ENCODE measurements at places on chromosomes 16 and 17.

GRCh38 chr17:4375039-4375748 lies 8.7 kb upstream of the UBE2G1 start:
- no peak for DNase-seq

GRCh38 chr16:65524997-65525396 lies 403.1 kb upstream of the CDH11 start:
- DNase-seq: no peak

DNA sequence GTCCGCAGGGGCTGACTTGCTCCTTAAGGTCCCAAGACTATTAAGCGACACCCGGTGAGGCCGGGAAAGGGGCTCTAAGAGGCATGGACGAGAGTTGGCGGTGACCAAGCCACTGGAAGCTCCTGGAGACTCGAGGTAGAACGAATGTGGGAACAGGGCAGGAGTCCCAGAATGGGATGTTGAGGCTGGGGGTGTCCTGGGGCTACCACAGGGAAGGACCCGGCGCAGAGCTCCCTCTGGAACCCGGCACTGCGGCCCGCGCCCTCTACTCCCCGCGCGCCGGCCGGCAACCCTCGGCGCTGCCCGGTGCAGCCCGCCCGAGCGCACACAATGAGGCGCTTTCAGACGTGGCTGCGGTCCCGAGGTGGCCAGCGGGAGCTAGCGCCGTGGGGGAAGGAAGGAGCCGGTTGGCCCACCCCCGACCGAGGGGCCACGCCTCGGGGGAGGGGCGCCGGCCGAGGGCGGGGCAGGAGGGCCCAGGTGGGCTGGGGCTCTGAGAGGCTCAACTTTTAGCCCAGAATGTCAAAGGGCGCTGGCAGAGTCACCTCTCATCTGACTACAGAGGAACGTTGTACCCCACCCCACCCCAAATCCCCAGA lies at the start of gene CHST6:
TSS of gene CHST6 (minus strand) at position 366 of the 599 bp plus-strand sequence. CDS start 15,613 bp downstream, outside the sequence.
- DNase-seq: no peak

- DNase-seq: no peak
These were observed 611 bp upstream of the ANKRD40 start for GRCh38 chr17:50708050-50709000.

DNA sequence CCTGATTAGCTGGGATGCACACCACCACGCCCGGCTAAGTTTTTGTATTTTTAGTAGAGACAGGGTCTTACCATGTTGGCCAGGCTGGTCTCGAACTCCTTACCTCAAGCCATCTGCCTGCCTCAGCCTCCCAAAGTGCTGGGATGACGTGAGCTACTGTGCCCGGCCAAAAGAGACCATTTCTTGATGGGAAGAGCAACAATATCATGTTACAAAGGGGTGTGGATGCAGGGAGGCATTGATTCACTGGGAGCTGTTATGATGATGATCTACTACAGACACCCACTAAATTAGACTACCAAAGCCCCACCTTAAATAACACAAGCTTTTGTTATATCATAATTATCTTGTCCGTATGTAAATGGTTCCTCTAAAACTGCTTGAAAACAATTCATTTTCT lies 81.4 kb upstream of the PSMD7 start:
- no peak for DNase-seq

DNA sequence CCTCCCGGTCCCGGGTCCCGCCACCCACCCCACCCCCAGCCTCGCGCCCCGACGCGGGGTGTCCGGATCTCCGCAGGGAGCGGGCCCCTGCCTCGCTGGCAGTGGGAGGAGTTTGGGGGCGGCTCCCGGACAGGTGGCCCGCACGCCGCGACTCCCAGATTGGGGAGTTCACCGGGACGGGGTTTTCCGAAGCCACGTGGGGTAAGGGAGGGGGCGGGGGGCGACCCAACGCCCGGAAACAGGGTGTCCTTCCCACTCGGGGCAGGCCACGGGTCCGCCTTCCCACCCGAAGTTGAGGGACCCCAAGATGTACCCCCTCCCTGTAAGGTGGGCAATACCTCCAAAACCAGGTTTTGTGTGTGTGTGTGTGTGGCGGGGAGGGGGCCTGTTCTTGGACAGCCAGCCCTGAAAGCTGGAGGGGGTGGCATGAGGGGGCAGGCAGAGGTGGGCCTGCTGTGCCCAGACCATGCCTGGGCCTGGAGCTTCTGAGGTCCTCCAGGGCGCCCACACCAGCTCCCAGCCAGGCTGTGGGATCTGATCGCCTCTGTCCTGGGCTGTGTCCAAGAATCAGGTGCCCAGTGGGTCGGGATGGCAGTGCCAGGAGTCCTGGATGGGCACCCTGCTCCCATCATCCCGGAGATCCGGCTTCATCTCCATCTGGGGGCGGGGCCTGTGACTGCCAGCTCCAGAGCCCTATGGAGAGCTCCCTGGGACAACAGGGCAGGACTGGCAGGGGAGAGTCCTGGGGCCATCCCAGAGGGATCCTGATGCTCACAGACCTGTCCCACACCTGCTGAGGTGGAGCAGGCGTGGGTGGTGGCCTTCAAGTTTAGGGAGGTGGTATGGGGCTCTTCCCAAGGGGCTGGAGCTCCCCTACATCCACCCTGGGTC lies 767 bp downstream of the SYNGR2 start:
- DNase-seq: peak; percentile 89

DNA sequence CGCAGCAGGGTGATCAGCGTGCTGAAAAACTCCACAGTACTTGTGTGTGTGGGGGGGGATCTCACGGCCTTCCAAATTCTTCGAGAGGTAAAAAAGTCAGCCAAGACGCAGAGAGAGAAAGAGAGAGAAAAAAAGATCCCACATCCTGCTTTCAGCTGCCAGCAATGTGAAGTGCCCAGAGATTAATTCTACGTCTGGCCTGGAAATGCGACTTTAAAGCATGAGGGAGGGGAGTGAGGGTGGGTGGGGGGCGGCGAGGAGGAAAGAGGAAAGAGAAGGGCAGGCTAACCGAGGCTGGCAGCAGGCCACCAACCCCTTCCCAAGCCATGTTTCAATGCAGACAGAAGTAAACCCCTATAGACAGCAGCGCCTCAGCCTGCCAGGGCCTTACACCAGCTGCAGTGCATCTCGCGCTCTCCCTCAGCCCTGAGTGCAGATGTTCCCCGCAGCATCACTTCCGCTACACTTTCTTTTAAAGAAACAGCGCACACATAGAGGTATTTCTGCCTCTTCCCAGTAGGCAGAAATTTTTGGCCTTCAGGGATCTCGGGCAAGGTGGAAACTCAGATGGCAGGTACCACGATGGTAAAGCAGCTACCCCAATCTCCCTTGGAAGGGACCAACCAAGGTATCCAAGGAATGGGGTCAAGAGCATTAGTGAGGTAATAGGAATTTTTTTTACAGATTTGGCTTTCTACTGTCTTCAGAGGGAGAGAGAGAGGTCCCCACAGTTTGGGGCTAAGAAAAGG lies 87.8 kb downstream of the SMG6 start:
- peak; percentile 26 for DNase-seq

GRCh38 chr17:4365628-4366326 lies 698 bp downstream of the UBE2G1 start:
- DNase-seq: peak; percentile 43

DNA sequence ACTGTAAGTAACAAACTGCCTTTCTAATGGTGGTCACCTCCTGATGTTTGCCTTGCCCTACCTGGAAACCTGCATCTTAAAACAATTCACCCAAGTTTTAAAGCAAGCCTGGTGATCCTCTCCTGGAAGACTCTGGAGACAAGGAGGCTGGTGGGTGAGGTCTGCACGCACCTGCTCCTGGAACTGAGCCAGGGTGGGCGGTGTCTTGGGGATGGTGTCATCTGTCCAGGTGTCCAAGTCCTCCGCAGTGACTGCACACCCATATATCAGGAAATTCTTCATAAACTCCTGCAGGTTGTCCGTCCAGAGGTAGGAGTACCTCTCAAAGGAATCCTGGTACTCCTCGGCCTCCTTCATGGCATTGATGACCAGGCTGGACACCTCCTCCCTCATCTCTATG lies 44.9 kb downstream of the DNAH17 start:
- DNase-seq: no peak

GRCh38 chr16:84484579-84485254 lies 19.7 kb downstream of the MEAK7 start:
- DNase-seq: peak; percentile 69

DNA sequence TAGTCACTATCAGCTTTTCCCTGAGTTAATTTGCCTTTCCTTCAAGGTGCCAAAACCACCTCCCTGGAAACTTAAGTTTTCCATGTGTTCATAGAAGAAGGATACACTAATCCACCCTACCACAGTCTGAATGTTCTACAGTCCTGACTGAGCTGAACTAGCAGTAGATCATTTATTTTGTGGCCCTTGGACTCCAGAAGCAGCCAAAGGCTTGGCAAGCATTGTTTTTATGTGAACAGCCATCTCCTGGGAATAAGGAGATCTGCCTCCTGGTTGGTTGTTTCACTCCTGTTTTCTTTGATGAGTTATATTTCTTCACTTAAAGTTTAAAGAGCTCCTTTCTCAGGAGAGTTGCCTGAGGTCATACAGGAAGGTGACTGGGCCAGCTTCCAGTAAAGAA lies 634.6 kb upstream of the SOX9 start:
- no peak for DNase-seq

DNA sequence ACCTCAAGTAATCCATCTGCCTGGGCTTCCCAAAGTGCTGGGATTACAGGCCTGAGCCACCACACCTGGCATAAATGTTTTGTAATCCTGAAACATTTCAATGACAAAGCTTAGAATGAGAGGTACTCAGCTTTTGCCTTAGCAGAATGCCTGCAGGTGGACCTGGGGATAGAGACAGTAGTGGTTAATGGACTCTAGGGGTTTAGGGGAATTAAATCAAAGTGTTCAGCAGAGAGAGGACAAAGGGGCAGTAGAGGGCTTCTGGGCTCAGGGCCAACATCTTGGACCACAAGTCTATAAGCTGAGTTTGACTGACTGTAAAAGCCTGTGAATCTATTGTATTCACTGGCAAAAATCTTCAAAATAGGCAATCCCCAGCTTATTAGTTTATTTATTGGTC lies 36.0 kb upstream of the MED13 start:
- peak; percentile 14 for DNase-seq

GRCh38 chr17:31524926-31525800 lies 133.7 kb downstream of the RAB11FIP4 start:
- peak; percentile 93 for DNase-seq

DNA sequence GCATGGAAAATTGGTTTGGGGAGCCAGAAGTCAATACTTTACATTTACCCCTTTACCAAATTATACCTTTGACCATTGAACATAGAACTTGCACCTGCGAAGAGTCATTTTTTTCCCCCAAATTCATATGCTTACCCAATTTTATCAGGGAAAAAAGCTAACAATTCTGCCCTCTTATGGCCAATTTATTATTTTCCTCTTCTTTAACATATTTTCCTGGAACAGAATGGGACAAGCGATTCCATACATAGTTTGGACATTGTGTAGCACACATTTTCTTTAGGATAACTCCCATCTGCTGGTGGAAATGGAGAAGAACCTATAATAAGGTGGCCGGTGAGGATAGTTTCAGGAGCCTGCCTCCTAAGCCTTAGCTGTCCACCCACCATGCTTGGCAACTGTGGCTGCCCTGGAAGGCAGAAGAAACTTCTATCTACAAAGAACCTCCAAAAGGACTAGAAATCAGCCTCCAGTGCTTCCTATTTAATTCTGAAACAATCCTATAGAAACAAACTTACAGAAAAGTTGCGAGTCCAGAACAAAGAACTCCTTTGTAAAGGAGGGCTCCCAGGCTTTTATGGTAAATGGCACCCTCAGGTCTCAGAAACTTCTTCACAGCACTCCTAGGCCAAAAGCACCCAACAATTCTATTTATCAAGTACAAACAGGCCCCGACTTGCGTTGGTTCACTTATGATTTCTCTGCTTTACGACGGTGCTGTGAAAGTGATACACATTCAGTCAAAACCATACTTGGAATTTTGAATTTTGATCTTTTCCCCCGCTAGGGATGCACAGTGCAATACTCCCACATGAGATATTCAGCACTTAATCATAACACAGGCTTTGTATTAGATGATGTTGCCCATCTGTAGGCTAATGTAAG lies 64.1 kb upstream of the CACNG4 start:
- no peak for DNase-seq

DNA sequence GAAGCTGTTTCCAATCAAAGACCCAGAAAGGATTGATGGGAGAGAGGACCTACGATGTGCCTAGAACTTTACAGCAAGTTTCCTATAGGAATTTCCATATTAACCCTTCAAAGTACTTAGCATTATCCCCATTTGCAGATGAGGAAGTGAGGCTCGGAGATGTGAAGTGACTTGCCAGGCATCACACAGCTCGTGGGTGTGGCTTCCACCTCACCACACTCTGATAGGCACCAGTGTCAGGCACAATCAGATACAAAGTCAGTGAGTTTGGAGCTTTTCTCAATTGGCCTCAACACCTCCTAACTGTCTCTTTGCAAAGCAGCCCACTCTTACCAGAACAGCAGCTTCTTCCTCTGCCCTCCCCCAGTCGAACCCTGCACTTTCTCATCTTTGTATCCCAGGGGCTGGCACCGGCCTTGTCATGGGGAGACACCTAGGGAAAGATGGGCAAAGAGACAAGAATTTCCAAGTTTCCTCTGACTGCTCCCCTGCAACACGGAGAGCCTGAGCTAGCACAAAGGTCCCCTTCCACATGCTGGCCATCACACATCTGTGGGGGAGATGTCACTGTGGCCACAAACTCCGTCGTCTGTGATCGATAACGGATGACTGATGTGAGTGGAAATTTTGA lies 37.4 kb upstream of the CCL1 start:
- no peak for DNase-seq

GRCh38 chr16:63625126-63625525 lies 1496.7 kb downstream of the CDH11 start:
- no peak for DNase-seq

DNA sequence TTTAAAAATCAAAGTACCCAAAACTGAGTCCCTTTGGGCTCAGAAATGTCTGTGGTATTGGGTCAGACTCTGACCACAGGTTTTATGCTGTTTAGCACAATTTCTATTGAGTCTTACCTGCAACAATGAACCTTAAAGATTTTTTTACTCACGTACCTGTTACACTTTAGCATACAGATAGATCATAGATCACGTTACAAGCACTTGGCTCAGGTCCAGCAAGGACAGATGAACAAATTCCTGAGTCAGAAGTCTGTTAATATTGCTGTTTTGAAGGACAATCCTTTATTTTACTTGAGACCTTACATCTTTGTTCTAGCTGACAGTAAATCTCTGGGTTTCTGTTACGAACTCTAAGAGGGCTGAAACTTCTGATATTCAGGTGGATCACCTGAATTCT lies 12.8 kb downstream of the SLC7A6OS start:
- DNase-seq: no peak

GRCh38 chr17:4566785-4567184 lies 6.4 kb upstream of the GGT6 start:
- peak; percentile 60 for DNase-seq

- DNase-seq: no peak
These were observed at the start of gene DNAI2 for GRCh38 chr17:74274060-74274708. Gene DNAI2 (plus strand): TSS chr17:74274234. CDS start chr17:74281818, 7,584 bp downstream.

GRCh38 chr17:56636265-56636664 lies 42.8 kb downstream of the NOG start:
- DNase-seq: no peak

- no peak for DNase-seq
These were observed 230.7 kb downstream of the HS3ST4 start for GRCh38 chr16:25922438-25922837.
